ENCODE measurements at places on chromosomes 7 and 10.

GRCh38 chr7:134788191-134788590 is 8.8 kb downstream of the CALD1 start:
- no peak for DNase-seq

- DNase-seq, result no peak
Observed at GRCh38 chr10:100979791-100980272, 7.5 kb downstream of the MRPL43 start.

GRCh38 chr7:229184-229964 is 37.0 kb downstream of the FAM20C start:
- DNase-seq, result no peak

- no peak for DNase-seq
Observed at GRCh38 chr10:97456034-97456685, 10.2 kb downstream of the ZDHHC16 start.

DNA sequence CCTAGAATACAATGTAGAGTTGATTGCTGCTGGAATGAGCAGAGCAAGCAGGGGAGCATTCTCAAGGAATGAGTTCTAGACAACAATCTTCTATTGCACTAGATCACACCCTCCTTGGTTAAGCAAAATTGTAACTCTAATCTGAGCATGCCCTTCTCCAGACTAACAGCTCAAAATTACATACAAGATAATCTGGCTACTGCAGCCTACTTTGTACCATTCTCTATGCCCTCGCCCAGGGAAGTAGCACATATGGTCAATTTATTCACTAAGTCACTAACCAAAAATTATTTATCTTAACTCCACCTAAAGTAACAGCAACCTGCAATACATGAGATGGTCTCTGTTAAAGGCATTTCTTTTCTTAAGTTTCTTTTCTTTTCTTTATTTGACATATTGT is 42.5 kb upstream of the KCTD7 start:
- DNase-seq, result no peak

DNA sequence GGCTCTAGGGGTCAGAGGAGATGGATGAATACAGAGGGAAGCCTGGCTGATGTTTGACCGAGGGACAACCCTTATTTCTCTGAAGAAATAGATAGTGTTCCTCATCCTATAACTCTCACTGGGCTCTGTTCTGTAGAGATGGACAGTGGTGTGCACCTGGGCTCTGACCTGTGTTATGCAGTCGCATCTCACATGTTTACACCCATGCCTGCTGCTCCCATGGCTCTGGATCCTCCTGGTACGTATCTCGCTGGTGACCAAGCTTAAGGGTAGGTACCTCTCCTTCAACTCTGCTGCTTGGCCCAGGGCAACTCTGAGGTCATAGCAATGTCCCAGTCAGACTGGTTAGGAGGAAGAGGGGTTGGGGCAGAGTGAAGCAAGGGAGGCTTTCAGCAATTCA is 42.8 kb downstream of the ADRA2A start:
- no peak for DNase-seq

GRCh38 chr7:150831851-150832250 is 20.5 kb upstream of the AOC1 start:
- DNase-seq, result no peak

- no peak for DNase-seq
Observed at GRCh38 chr7:30304177-30304884, 19.9 kb downstream of the ZNRF2 start.

DNA sequence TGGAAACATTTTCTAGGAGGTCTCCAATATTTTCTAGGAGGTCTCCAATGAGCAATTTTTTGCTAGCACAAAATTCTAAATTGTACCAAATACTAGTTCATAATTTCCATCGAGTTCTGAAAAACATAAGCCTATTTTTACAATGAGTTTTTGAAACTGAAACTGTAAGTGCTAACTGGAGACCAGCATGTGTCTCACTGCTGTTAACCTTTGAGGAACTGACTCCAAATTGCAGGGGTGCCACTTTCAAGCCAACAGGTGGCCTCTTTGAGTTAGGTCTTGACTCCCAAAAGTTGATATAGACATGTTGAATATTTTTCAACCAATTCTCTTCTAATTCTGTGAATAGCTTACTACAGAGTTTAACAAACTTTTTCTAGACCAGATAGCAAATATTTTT is 58.8 kb downstream of the CAV1 start:
- DNase-seq, result no peak

GRCh38 chr10:58662314-58662713 is 149.6 kb downstream of the BICC1 start:
- DNase-seq, result no peak

- DNase-seq, result no peak
Observed at GRCh38 chr7:25180592-25180923, 47.7 kb downstream of the NPVF start.

GRCh38 chr10:34654211-34654610 is 160.9 kb downstream of the PARD3 start:
- DNase-seq, result no peak

Data from SHP77 (cell line).